ENCODE measurements at places on chromosomes 5 and 9. TPM values are rescaled to one million over a fixed set of nuclear protein-coding genes. Genes with fewer than 3 reads are reported as not detected.

Gene SH3TC2
- total RNA-seq, result 7.4 TPM

Gene FRMD3
- total RNA-seq, result 3.7 TPM

Gene FOXD4L3
- not detected for total RNA-seq

Gene SNCAIP
- not detected for total RNA-seq

Gene C5orf46
- total RNA-seq, result 0.65 TPM

Gene FAM78A
- total RNA-seq, result 0.90 TPM

Gene CD14
- 14.7 TPM for total RNA-seq

Gene AP3S1
- total RNA-seq, result 173 TPM

Gene COL5A1
- 1,217 TPM for total RNA-seq

Gene ASPN
- total RNA-seq, result 3.6 TPM

Gene OMD
- 9.1 TPM for total RNA-seq

Gene PFN3
- total RNA-seq, result not detected

Gene SPATA31E1
- not detected for total RNA-seq

Gene ADAMTS6
- total RNA-seq, result 3.1 TPM

Gene SH3GL2
- total RNA-seq, result not detected

Gene SPATA31C1
- total RNA-seq, result not detected

Gene CDC20B
- not detected for total RNA-seq

Gene FOXD4L5
- not detected for total RNA-seq

Gene SMIM15
- total RNA-seq, result 25.6 TPM

Gene ZNF483
- 0.18 TPM for total RNA-seq

Gene MYO10
- total RNA-seq, result 24.9 TPM

Gene MEGF10
- not detected for total RNA-seq

Gene WNK2
- not detected for total RNA-seq

Gene FST
- 77.1 TPM for total RNA-seq

Gene STK32A
- 0.18 TPM for total RNA-seq

Gene F2RL2
- total RNA-seq, result 2.9 TPM

Gene SLC1A3
- total RNA-seq, result 5.0 TPM

Gene INSL4
- total RNA-seq, result not detected

Gene OR1L1
- not detected for total RNA-seq

Gene CRAT
- total RNA-seq, result 54.1 TPM

Gene GAS1
- total RNA-seq, result 170 TPM

Gene ACOT12
- total RNA-seq, result not detected

Gene ANKRD31
- total RNA-seq, result 0.54 TPM

Gene KCNMB1
- total RNA-seq, result not detected

Gene SLC2A6
- 50.4 TPM for total RNA-seq

Gene TERT
- not detected for total RNA-seq
